ENCODE measurements at places on chromosomes 2 and 18.

- no peak for DNase-seq
Measured at GRCh38 chr18:2636126-2636631, 19.3 kb upstream of the SMCHD1 start.

DNA sequence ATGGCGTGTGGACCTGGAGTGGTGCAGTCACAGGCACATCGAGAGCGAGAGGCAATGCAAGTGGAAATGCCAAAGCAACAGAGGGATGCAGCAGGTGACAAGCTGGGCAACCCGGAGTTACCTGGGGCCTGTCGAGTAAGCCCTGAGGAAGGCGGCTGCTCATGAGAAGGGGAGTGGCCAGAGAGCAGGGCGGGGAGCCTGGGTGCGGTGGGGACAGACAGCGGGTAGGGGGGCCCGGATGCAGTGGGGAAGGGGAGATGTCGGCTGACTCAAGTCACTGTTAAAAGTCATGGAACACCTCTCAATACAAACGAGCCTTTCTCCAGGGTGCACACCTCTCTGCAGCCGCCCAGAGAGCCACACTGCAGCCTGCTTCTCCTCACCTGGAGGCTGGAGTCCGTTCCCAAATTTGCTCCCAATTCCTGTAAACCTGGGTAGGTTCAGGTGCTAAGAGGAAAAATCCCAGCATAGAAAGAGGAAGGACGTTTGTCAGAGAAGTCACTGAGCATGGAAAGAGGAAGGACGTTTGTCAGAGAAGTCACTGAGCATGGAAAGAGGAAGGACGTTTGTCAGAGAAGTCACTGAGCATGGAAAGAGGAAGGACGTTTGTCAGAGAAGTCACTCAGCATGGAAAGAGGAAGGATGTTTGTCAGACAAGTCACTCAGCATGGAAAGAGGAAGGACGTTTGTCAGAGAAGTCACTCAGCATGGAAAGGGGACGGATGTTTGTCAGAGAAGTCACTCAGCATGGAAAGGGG lies 71.7 kb upstream of the TWIST2 start:
- no peak for DNase-seq

GRCh38 chr18:42446195-42446594 lies 491.2 kb downstream of the PIK3C3 start:
- DNase-seq, result no peak

DNA sequence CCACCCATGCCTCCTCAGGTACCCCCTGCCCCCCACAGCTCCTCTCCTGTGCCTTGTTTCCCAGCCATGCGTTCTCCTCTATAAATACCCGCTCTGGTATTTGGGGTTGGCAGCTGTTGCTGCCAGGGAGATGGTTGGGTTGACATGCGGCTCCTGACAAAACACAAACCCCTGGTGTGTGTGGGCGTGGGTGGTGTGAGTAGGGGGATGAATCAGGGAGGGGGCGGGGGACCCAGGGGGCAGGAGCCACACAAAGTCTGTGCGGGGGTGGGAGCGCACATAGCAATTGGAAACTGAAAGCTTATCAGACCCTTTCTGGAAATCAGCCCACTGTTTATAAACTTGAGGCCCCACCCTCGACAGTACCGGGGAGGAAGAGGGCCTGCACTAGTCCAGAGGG lies 803 bp upstream of the DES start:
- no peak for DNase-seq

DNA sequence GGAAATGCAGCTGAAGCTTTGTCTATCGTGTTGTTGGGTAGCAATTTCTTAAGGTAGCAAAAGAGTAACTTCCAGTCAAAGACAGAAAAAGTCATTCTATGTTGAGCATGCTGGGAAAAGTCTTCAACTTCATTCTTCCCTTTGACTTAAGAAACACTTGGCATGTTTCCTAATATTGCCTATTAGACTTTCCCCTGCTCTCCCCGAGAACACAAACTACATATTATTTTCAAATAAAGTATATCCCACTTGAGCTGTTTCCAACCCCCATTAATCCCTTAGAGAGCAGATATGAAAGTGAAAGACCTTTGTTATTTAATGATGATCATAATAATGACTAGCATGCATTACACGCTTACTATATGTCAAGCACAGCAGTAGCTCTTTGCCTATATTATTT lies 136.0 kb upstream of the SPOPL start:
- no peak for DNase-seq

GRCh38 chr2:6233993-6234392 lies 541.8 kb downstream of the SOX11 start:
- no peak for DNase-seq

DNA sequence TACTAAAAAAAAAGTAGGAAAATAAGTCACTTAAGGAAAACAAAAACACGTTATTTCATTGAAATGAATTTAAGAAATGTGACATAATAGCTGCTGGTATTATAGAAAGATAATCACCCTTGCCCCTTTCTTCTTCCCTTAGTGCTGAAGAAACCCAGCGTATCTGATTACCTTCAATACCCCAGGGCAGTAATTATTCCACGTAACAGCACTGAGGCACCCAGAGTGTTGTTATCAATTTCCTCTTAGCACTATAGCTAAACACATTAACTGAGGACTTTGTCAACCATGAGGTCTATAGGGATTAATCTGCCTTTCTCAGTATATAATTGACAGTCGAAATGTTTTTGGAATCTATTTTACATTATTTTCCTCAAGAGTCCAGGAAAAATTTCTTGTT lies 180.0 kb upstream of the NXPH2 start:
- no peak for DNase-seq

DNA sequence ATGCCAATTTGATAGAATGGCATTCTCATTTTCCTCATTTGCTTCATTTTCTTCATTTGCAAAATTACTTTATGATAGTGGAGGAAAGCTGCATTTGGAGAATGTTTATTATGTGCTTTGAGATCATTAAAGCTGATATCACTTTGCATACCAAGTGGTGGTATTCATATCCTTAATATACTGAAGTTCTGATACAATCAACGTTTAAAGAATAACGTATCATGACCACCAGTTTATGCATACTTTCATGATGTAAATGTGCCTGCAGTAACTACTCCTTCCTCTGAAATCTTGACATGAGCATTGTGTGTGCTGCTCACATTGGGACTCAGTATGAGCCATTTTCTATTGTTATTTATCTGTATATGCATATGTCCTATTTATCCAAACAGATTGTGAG lies 302.1 kb downstream of the ARHGAP15 start:
- no peak for DNase-seq

- no peak for DNase-seq
Measured at GRCh38 chr2:33765122-33765521, 166.0 kb upstream of the FAM98A start.

DNA sequence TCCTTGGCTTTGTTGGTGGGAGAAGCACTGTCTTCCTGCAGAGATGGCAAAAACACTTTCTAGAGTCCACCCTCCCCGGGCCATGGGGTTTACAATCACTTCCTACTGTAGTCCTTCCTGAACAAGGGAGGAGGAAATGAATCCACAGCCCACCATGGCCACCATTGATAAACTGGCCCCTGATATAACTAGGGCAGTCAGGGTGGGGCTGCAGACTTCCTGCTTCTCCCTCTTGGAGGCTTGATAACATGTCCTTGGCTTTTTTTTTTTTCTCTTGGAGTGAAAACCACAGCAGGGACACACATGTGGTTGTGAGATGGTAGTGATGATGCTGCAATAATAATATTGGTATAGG lies 437.8 kb downstream of the ZNF521 start:
- DNase-seq, result no peak

- DNase-seq, result no peak
Measured at GRCh38 chr18:50192995-50193795, 1.8 kb downstream of the MYO5B start.

- DNase-seq, result no peak
Measured at GRCh38 chr2:162266460-162266760, 23.2 kb upstream of the FAP start.

GRCh38 chr2:70509565-70509964 lies 44.1 kb downstream of the TGFA start:
- DNase-seq, result no peak

GRCh38 chr2:3429066-3429610 lies 49.6 kb downstream of the TRAPPC12 start:
- DNase-seq, result no peak

DNA sequence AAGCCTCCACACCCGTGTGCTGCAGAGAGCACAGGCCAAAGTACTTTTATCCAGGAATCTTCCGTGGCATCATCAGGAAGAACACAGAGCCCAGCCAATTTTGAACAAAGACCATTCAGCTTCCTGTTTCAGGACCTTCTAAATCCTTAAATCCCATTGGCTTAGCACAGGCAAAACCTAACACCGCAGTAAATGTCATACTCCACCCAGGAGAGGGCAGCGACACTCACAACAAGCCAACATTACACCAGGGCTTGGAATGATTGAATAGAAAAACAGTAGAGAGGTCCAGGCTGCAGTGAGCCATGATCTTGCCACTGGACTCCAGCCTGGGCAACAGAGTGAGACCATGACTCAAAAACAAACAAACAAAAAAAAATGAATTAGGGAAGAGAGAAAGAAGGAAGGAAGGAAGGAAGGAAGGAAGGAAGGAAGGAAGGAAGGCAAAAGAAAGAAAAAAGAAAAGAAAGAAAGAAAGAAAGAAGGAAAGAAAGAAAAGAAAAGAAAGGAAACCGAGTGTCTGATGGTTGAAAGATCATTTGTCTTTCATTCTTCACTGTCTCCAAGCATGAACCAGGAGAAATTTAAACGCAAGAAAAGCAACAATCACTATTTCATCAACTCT lies 144.6 kb upstream of the SATB2 start:
- DNase-seq, result no peak

- DNase-seq, result no peak
Measured at GRCh38 chr18:9638886-9639285, 24.5 kb upstream of the PPP4R1 start.

GRCh38 chr18:76131738-76132137 lies 363.3 kb downstream of the ZNF516 start:
- no peak for DNase-seq
